ENCODE measurements at places on chromosomes 3 and 15.

DNA sequence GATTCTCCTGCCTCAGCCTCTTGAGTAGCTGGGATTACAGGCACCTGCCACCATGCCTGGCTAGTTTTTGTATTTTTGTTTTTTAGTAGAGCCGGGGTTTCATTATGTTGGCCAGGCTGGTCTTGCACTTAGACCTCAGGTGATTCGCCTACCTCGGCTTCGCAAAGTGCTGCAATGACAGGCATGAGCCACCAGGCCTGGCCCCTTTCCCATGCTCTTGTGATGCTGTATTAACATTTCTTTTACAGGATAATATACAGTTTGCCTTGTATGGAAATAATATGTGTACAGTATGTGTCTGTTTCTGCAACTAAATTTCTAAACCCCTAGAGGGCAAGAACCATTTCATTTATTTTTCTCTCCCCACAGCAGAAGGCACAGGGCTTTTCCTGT is 37.8 kb downstream of the SCG5 start:
- DNase-seq, result no peak

DNA sequence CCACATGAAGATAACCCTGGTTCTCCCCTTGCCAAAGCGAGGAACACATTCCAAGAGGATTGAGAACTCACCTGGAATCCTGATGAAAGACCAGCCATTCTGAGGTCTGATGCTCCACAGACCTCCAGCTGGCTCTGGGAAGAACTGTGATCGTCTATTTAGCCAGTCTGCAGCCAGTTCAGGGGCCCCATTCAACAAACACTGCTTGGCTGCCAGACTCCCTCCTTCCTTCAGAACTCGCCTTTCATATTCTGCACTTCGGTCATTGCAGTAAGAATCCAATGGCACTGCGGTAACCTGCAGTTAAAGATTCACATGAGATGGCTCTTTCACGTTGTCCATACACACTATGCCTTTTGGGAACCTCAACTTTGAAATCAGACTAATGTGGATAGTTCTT is 67.6 kb downstream of the CHAC1 start:
- no peak for DNase-seq

GRCh38 chr15:60009124-60009960 is 5.2 kb downstream of the FOXB1 start:
- no peak for DNase-seq

- DNase-seq, result no peak
Observed at GRCh38 chr3:44927371-44927770, 48.6 kb downstream of the ZDHHC3 start.

DNA sequence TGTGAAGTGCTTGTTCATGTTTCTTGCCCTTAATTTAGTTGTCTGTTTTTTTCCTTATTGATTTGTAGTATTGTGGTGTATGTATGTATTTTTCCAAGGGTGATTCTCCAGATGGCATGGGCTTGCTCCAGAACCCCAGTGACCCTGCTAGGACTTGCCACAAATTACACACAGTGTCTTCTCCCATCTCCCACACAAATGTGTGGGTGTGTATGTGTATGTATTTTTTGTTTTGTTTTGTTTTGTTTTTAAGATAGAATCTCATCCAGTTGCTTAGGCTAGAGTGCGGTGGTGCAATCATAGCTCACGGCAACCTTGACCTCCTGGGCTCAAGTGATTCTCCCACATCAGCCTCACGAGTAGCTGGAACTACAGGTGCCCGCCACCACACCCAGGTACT is 36.2 kb upstream of the ARID3B start:
- DNase-seq, result no peak

Data from stimulated activated CD4-positive, alpha-beta T cell treated with anti-CD3 and anti-CD28 coated beads, Interleukin-2, amount 100 ng/mL, for 24 hours (primary cell).